ENCODE measurements at places on chromosomes 6 and 20.
A peak's percentile ranks its signal among the peaks of the same experiment; 100 is the strongest.

DNA sequence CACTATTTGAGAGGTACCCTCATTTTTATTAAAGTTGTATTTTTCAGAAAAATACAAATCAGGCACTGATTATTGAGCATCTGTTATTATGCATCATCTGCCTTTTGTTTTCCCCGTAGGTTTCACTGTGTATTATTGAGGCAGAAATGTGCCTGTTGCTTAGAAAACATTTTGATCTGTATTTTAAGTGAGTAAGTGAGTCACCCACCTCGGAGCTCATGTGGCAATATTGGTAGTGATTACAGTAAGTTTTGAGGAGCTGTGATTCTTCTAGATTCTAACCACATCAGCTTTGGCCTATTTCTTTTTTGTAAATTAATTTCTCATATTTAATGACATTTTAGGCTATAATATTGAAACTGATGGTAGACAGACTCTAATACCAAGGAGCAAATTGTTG, 59.6 kb upstream of the LAMP5 start:
- DNase-seq: no peak

- no peak for DNase-seq
Observed at GRCh38 chr6:170130771-170131241, 160.1 kb downstream of the DLL1 start.

DNA sequence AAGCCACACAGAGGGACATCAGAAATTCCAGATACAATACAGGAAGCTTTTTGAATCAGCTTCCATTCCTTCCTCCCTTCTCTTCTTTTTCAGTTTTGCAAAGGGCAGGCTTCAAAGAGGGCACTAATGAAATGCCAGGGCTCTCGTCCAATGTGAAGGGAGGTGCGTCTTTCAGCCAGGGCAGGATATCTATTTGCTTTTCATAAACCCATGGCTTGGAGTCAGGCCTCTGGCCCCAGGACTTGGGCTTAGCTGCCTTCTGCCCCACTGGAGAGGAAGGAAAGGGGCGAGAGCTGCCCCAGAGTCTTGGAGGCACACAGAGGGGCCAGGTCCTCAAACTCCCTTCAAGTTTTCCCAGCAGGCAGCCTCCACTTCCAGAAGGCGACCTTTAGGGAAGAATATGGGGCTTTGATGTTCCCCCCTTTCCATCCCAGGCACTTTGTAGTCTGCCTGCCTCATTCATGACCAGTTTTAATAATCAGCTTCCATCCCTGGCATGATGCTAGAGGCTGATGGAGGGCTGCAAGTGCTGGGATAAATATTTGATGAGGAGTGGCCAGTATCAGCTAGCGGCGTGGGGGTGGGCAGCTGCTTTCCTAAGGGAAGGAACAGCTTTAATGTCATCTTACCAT, 234.8 kb downstream of the NRN1 start:
- DNase-seq: no peak

GRCh38 chr20:39751557-39752137, 789.5 kb downstream of the DHX35 start:
- DNase-seq: no peak

- no peak for DNase-seq
Observed at GRCh38 chr6:44664716-44665115, 277.2 kb downstream of the CDC5L start.

DNA sequence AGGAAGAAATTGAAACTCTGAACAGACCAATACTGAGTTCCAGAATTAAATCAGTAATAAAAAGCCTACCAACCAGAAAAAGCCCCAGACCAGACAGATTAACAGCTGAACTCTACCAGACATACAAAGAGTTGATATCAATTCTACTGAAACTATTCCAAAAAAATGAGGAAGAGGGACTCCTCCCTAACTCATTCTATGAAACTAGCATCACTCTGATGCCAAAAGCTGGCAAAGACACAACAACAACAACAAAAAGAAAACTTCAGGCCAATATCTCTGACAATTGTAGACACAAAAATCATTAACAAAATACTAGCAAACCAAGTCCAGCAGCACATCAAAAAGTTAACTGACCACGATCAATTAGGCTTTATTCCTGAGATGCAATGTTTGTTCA, 246.0 kb upstream of the RUNX2 start:
- no peak for DNase-seq

GRCh38 chr6:105452924-105453756, 50.3 kb upstream of the PREP start:
- peak; percentile 18 for DNase-seq

- DNase-seq: no peak
Observed at GRCh38 chr20:62191781-62192559, 9.1 kb downstream of the MTG2 start.

DNA sequence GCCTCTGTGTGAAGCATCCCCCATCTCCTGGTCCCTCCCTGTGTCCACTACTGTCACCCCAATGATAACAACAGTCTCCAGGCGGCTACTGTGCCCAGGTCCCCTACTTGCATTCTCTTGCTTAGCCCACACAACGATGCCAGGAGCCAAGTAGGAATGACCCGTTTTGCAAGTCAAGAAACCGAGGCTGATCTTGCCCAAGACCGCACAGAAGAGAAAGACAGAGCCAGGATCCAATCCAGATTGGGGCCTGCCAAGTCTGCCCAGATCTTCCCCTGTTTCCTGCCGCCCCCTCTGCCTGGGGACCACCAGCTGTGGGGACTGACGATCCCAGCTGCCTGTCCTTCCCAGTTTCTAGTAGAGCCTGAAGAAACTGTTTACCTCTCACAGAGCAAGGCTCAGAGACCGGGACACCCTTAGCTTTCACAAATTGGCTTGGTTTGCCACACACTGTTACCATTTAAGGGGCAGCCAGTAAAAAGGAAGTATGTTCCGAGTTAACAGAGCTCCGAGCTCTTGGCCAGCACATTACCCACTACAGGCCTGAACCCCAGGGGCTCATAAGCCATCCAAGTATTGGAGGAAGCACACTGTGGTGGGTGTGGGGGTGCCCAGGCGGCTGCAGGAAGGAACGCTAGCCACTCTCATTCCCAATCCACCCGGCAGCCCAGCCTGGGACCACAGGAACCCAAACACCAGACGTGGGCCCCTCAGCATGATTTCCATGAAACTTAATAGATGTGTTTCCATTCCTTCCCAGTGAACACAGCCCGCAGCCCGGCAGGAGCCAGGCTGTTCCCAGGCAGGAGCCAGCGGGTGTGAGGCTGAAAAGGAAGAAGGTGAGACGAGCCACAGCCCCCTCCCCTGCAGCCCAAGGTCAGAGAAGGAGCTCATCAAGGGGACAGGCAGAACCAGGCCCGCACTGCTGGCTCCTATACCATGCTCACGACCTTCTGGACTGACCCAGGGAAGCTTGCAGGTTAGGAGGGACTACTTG, 7.9 kb downstream of the KIAA1755 start:
- no peak for DNase-seq

DNA sequence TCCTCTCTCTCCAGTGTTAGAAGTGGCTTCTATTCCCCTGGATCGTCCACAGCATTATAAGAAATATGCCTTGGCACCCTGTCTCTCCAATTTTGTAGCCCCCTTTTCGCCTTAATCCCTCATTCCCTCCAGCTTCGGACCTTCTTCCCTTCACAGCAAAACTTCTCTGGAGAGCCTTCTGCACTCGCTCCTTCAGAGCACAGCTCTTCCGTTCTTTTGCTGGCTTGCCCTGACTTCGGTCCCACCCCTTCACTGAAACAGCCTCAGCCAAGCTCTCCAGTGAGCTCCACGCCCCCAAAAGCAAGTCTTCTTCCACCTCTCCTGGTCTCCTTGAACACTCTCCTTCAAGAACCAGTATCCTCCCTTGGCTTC, 134.7 kb upstream of the RNF24 start:
- DNase-seq: no peak

- DNase-seq: no peak
Observed at GRCh38 chr20:14790190-14790589, 452.8 kb upstream of the FLRT3 start.

GRCh38 chr6:30687659-30688431, 1.4 kb upstream of the PPP1R18 start:
- no peak for DNase-seq

- DNase-seq: no peak
Observed at GRCh38 chr6:130453230-130453629, 87.4 kb downstream of the TMEM200A start.

DNA sequence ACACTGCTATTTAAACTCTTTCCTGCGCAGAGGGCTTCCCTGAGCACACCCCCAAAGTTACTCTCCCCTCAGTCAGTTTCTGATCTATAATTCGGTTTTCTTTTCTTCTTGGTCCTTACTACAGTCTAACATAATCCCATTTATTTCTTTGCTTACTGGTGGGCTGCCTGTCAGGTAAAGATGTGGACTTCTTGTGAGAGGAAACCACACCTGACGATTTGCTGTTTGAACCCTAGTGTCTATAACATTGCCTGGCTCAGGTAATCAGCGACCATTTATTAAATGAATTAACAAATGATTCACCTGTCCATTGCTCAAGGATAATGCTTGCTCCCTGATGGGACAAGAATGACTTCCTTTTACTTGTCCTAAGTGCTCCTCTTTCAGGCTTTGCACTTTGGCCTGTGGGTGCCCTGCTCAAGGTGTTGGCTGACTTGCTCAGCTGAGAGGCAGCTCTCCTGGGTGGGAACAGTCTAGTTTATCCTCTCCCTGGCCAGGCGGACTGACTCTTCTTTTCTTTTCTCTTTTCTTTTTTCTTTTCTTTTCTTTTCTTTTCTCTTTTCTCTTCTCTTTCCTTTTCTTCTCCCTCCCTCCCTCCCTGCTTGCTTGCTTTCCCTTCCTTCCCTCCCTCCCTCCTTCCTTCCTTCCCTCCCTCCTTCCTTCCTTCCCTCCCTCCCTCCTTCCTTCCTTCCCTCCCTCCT, 233.1 kb downstream of the BCAS1 start:
- no peak for DNase-seq

DNA sequence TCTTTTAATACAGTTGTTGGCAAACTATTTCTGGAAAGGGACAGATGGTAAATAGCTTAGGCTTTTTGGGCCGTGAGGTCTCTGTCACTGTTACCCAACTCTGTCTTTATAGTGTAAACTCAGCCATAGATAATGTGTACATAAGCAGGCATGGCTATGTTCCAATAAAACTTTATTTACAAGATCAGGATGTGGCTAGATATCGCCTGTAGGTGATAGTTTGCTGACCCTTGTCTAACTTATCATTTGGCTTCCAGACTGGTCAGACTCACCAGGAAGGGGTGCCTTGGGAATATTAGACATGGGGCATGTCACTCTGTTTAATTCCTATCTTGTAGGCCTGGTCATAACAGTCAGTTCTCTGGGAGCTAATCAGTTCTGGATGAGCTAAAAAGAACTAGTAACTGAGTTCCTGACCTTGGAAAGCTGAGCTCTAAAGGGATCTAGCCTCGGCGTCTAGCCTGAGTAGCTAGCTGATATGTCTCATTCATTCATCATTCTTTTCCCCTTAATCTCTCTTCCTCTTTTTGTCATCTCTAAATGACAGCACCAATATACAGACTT, 163.6 kb downstream of the SLC16A10 start:
- no peak for DNase-seq
